ENCODE measurements at places on chromosomes 4 and X.

DNA sequence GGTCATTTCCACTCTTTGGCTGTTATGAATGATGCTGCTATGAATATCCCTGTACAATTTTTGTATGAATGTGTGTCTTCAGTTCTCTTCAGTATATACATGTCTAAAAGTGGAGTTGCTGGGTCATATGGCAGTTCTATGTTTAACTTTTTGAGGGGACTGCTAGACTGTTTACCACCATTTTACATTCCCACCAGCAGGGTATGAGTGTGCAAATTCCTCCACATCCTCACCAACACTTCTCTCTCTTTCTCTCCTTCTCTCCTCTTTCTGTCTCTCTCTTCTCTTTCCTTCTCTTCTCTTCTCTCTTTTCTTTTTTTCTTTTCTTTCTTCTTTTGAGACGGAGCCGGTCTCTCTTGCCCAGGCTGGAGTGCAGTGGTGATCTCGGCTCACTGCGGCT is 7.8 kb downstream of the WWC2 start:
- DNase-seq, result no peak

- DNase-seq, result no peak
These were observed 83.8 kb downstream of the STOX2 start for GRCh38 chr4:183988874-183989273.

GRCh38 chrX:17737986-17738713 is 857 bp downstream of the SCML1 start:
- peak; percentile 15 for DNase-seq

- DNase-seq, result no peak
These were observed 8.0 kb downstream of the OFD1 start for GRCh38 chrX:13742397-13743176.

GRCh38 chr4:101853691-101854090 is 63.2 kb downstream of the BANK1 start:
- DNase-seq, result no peak

DNA sequence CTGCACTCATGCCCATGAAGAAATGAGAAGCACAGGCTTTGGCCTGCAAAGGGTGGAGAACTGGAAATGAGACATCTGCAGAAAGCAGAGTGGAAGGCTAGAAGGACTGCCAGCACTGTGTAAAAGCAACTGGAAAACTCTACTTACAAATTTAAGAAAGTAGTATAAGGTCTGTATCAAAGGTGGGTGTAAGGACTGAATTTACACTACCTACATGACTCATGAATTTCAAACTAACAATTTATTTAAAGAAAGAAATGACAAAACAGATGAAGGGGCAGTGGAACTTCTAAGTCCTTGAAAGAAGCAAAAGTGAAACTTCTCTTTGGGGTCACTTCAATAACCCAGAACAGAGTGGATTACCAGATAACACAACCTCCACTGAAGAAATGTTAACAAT is 71.2 kb downstream of the SLC10A7 start:
- no peak for DNase-seq
